ENCODE measurements at places on chromosomes 12 and 14.

DNA sequence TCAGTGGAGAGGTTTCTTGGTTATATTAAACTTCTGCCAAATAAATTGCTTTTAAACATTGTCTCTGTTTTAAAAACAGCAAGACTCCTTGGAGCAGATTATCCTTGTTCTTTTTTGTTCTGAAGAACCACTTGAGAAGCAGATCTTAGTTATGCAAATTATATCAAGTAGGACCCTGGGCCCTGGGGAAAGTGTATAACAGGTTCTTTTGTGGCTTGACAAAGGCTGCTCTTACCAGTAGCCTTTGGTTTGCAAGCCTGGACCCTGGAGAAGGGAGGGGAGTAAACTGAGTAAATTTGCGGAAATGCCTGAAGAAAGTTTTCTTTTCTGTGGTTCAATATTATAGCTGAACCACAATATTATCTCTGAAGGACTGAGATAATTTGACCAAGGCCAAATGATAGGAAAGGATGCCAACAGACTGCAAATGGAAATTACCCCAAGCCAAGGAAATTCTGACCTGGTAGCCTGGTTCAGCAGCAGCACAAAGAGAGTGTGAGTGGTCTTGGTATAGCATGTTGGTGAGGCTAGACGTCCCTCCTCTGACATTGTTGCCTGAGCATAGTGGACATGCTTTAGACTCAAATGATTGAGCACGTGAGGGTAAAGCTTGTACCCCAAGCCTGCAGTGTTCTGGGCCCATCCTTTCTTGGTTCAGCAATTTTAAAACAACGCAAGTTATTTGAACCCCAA lies 30.4 kb upstream of the SIX1 start:
- no peak for DNase-seq

DNA sequence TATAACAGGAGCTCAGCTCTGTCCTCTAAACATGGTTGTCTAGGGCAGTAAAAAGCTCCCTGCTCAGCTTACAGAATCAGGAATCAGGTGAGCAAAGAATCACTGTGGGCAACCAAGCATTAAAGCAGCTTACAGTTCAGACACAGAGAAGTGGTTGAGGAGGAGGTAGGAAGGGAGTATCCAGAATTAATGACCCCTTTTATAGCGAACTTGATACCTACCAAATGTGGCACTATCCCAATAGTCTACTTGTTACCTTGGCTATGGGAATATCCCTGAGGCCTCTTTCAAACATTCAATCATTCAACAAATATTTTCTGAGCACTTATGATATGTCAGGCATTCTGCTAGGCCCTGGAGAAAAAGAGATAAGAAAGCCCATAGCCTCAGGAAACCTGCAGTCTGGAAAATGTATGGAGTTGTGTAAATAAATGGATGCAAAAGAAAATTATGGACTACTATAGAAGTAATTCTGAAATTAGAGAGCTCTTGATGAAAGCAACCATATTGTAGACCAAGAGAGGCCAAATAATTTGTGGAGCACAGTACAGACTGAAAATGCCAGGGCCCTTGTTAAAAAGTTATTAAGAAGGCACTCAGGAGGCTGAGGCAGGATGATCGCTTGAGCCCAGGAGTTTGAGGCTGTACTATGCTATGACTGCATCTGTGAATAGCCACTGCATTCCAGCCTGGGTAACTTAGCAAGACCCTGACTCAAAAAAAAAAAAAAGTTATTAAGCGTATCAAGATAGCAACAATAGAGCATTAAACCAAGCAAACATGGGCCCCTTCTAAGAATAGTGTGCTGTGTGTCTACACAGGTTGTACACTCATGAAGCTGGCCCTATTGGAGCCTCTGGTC lies 134.0 kb upstream of the CPSF6 start:
- DNase-seq = no peak

GRCh38 chr14:102746634-102747438 lies 30.4 kb upstream of the TRAF3 start:
- no peak for DNase-seq

GRCh38 chr12:97223419-97223818 lies 239.2 kb upstream of the RMST start:
- DNase-seq = no peak

GRCh38 chr14:95464514-95464913 lies 51.9 kb downstream of the SYNE3 start:
- DNase-seq = no peak

- DNase-seq = no peak
Observed at GRCh38 chr14:88668448-88669116, 105.7 kb downstream of the ZC3H14 start.

GRCh38 chr12:105329926-105330282 lies 587 bp upstream of the C12orf75 start:
- DNase-seq = no peak

DNA sequence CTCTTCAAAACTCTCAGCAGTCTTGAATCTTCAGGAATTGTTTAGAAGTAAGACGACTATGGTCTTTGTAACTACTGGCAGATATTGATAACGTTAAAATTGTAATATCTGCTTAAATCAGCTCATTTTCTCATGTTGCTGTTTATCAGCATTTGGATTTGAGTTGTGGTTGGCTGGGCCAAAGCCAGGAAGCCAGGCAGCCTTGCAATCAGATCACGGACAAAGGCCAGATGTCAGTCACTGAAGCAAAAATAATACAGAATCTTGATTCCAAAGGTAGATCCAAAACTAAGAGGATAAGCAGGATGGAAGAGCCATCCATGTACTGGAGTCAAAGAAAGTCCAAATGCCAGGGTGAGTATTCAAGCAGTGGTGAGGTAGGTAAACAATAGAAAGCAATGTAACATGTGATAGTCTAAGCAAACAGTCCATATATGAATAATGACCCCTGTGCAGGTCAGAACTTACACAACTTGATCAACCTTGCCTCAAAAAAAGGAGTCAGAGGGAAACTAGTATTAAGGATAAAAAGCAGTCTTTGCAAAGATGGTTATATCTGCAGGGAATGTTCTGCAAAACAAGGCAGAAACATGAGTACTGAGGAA lies 95.8 kb upstream of the RAP1B start:
- no peak for DNase-seq

DNA sequence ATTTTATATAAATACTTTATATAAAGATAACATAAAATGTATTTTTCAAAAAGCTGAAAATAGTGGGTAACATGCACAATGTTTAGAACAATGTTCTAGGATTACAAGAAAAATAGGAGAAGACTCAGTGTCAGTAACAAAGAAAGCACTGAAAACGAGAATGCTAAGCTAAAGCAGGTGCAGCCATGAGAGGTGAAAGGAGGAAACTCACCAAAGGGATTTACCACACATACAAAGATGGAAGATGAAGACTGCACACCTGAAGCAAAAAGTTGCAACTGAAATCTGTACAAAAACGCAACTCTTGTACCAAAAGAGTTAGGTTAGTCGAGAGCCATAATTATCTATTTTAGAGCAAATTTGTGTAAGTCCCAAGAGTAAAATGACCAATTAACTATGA lies 1176.1 kb downstream of the LRFN5 start:
- DNase-seq = no peak

DNA sequence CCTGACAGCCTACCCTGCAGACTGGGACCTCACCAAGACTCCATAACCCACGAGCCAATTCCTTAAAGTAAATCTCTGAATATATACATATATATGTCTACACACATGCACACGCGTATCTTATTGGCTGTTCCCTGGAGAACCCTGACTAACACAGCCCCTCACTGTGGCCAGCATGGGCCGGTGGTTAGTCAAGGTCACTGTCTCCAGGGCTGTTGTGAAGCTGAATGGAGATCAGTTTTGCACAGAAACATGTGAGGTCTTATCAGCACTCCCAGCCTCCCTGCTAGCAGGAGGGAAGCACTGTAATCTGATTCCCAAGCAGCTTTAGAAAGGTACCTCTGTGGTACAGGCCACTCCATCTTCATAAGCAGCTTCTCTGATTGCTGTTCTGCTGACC lies 46.6 kb upstream of the PLEKHG6 start:
- no peak for DNase-seq

DNA sequence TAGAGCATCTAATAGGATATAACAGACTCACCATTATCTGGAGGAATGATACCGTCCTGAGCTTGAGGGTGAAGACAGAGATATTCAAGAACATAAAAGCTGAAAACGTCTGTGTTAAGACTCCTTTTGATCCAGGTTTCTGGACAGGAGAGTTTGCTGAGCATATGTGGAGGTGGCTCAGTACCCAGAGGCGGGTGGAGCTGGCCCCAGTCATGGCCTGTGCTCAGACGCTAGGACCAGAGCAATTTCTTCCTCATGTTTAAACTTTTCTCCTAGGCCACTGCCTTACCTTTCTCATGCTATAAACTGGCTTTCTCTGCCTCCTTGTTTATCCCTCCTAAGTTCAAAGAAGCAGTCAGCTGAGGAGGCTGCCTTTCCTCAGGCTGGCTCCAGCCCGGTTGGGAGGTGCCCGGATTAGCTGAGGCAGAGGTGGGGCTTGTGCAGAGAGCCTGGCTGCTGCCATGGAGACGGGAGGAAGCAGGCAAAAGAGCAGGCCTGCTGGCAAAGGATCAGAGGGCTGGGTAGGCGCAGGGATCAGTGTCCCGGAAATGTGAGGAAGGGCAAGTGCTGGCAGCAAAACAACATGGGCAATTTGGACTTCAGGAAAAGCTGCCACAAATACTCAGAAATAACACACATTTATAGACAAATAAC lies 13.7 kb downstream of the COA8 start:
- DNase-seq = no peak

- DNase-seq = no peak
Observed at GRCh38 chr12:12024911-12025682, 45.6 kb upstream of the BCL2L14 start.

DNA sequence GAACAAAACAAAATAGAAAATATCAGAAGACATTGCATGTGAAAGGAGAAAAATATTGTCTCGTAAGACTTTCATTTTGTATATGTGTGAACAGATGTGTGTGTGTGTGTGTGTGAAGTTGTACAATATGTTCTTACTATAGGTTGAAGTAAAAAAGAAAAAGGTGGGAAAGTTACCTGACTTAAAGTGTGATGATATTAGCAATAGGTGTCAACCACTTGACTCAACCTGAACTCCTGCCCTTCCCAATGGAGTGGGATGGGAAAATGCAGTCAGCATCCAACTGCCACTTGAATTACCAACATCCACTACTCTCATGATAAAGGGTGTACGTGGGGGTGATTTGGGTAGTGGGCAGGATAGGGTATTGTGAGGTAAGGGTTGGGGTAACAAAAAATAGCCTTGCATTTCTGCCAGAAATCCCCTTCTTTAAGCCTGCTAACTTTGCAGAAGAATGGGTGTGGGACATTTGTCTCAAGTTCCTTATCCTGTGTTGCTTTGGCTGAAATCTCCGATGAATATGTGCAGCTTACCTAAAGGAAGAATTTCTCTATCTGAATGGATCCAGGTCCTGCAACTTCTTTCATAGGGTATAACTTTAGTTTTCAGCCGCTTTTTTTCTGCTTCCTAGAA lies 181.6 kb downstream of the CHST11 start:
- no peak for DNase-seq

GRCh38 chr12:76591476-76591875 lies 31.9 kb upstream of the OSBPL8 start:
- no peak for DNase-seq

DNA sequence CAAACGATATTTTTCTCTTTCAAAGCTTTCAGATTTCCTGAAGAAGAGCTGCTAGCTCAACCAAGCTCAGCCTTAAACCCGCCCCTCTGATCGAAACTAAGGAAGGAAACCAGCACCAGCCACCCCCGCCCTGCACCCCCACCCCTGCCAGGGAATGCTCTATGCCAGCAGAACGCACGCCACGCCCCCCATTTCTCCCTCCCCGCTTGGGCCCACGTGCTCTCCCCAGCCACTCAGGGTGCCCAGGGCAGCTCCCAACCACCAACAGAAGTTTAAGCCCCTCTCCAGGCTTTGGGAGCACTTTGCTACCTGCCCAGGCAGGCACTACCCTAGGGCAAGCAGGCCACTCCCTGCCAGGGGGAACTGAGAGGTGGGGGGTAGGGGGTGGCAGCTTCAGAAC lies 18.8 kb upstream of the KRT78 start:
- DNase-seq = no peak

GRCh38 chr14:102796661-102797190 lies 19.5 kb downstream of the TRAF3 start:
- DNase-seq = no peak

DNA sequence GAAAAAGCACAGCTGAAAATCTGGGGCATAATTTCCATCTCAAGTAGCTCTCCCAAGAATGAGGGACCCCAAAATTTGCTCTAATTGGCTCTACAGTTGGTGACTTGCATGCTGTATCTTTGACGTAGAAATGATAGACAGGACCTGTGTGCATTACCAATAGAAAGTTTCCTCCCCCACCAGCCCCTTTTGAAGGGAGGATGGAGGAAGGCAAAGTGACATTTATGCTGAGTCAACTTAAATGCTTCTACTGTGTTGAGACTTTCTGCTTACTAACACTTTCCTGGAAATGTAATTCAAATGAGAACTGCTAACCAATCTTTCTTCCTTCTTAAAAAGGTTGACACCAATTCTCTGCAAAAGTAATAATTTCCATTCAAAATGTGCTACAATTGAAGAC lies 31.9 kb downstream of the TSPAN8 start:
- no peak for DNase-seq

DNA sequence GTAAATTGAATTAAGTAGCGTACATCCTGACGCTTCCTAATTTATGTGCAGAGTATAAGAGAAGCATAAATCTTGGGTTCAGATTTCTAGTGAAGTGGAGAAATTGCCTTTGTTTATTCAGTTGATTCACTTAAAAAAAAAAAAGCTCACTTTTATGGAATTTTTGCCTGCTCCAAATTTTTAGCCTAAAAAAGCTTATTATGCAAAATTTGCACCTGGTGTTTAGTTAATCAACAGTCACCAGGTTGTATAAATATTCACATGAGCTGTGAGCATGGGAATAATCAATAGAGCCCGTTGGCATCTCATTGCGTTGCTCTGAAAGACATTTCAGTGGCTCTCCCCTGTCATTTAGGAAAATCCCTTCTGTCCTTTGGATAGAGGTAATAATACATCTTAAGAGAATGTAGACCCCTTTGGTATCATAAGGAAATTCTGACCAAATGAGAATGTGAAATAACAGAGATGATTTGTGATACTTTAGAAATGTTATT lies 132.4 kb downstream of the SRGAP1 start:
- no peak for DNase-seq

DNA sequence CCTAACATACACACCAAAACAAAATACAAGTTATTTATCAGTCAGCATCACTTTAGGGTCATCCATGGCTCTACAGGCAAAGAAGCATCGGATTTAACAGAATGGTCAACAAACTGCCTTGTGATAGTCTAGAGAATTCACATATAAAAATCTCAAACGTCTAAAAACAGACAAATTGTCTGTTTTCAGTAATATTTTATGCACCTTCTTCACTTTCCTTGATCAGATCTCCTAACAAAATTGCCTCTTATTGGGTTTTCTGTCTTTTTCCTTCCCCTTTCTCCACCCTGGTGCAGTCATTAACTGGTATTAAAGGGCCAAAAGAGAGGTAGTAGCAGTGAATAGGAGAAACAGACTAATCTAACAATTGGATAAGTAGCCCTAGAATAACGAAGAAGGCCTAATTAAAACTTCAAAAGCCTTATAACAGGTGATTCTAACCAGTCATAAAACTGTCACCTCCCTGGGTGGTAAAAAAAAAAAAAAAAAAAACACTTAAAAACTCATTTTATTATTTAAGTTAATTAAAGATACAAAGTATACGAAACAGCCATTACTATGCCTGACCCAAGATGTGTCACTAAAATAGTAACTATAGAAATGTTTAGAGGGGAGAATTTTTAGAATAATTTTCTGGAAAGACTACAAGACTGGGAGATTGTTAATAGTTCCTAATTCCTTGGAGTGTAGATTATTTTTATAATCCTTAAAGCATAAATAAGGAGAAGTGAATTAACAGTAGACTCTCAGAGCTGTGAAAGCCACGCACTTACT lies 1.5 kb downstream of the KIF21A start:
- DNase-seq = peak; percentile 9

GRCh38 chr12:32917094-32917611 lies 20.6 kb upstream of the PKP2 start:
- DNase-seq = no peak

All from Kasumi-1 (cell line).